Activated CD4-positive, alpha-beta T cell treated with anti-CD3 and anti-CD28 coated beads, Interleukin-2, Interleukin-6, amounts not matched to agents 100 ng/mL and 50 ng/mL, durations not matched to agents 16 hours and 8 hours (primary cell): ENCODE measurements at places on chromosomes 11 and 22.

- no peak for DNase-seq
Observed at GRCh38 chr11:1742371-1742770, 8.0 kb downstream of the IFITM10 start.

DNA sequence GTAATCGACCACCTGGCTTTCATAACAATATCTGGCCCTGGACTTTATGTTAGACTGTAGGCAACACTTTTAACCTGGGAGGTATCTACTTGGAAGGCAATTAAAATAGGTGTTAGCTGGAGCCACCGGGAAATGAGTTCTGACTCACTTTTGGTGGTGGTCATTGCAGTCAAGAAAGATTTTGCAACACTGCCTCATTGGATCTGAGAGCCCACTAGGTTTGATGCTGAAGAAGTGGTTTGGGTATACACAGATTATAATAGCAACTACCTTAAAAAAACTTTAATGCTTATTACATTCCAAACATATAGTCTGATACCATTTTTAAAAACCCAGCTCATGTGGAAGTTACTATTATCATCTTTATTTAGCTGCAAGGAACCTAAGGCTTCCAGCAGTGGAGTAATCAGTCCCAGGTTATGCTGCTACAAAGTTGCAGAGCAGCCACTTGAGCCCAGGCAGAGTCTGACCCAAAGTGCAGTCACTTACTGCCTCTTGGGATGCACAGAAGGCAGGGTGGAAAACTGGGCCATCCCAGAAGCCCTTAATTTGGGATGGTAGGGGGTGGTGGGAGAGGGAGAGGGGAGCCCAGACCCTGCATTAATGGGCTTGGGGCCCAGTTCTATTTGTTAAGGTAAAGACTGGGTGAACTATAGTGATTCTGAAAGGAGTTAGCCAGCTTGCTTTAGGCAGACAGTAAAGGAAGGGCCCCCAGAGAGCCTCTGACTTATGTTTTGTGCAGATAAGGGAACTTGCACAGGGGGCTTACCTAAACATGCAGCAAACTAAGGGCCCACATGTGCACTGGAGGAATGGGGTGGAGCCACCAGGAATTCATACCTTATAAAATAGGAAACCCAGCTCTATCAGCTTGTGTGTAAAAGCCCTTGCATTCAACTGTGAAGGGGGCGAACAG lies 149.4 kb downstream of the SNX19 start:
- DNase-seq: no peak

DNA sequence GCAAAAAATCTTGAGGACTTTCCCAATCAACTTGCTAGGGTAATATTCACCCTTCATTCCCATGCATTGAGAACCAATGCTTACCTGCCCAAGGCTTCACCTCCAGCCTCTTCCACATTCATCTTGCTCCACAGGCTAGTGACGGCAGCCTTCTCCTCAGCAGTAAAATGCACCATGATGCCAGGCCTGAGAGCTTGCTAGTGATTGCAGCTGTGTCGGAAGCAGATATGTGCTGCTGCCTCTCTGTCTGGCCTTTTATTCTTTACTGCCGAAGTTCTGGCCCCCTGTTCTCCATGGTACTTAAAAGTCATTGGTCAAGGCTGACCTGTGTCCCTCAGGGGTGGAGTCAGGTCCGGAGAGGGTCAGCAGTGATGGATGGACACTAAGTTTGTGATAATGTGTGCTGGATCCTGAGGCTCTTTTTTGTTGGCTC lies at the start of gene HBE1:
TSS of gene HBE1 (minus strand) at position 231 of the 433 bp plus-strand sequence. CDS start at position 176, 55 bp downstream.
- no peak for DNase-seq

DNA sequence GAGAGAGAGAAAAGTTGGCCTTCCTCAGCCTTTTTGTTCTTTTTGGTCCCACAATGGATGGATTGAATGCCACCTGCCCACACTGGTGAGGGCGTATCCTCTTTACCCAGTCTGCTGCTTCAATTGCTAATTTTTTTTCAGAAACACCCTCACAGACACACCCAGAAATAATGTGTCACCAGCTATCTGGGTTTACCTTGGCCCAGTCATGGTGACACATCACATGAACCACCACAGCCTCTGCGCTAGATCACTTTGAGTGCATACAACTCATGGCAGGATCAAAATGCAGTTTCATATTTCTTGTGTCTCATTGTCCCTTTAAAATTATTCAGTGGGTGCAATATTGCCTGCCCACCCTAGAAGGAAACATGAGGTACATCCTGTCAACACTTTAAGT lies 63.3 kb downstream of the ADAMTS15 start:
- DNase-seq: no peak

DNA sequence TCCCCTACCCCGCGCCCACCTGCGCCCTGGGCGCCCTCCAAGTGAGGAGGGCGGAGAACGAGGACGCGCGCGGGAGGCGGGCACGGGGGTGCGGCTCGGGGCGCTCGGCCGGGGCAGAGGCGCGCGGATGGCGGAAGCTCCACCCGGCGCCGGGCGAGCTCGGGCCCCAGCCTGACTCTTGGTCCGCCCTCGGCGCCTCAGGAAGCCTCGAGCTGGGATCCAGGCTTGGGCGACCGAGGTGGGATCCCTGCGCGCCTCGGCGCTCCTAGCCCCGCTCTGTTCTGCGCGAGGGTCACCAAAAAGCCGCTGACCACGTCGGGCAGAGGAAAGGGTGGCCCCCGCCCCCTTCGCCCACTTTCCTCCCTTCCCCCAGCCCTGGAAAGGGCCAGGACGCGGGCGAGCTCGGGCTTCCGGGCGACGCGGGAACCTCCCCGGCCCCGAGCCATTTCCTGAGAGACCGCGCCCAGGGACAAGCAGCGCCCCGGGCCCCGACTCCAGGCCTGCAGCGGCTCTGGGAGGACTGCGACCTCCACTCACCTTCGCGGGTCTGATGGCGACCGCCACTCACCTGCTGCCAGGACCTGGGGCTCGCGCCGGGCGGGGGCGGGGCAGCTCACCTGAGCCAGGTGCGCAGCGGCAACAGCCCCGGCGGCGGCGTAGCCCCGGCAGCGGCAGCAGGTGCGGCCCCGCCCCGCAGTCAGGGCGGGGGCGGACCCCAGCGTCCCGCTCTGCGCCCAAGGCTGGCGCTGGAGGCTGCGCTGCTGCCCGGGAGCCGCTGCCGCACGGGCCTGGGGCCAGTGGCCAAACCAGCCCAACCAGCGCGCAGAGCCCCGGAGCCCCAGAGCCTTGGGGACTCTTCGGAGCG lies 2.2 kb upstream of the SIGIRR start:
- DNase-seq: peak; percentile 44

DNA sequence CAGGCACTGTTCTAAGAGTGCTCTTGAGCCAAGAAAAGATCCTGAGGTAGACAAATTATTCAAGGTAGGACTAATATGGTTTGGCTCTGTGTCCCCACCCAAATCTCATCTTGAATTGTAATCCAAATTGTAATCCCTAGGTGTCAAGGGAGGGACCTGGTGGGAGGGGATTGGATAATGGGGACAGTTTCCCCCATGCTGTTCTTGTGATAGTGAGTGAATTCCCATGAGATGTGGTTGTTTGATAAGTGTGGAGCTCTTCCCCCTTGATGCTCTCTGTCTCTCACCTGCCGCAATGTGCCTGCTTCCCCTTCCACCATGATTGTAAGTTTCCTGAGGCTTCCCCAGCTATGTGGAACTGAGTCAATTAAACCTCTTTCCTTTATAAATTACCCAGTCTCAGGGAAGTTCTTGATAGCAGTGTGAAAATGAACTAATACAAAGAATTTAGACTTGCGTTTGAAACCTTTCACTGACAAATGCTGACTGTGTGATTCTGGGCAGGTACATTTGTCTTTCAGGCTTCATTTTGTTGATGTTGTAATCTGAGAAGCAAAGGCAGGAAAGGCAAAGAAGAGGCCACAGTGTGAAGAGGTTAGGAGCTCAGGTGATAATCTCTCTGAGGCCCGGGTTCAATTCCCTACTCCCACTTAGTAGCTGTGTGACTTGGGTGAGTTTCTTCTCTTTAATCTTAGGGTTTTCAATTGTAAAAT lies 115.8 kb upstream of the PAX6 start:
- DNase-seq: no peak

GRCh38 chr11:98965775-98966174 lies 55.0 kb upstream of the CNTN5 start:
- no peak for DNase-seq

GRCh38 chr11:76796511-76797198 lies 13.5 kb downstream of the TSKU start:
- DNase-seq: no peak

- no peak for DNase-seq
Observed at GRCh38 chr11:37657645-37658044, 1059.6 kb upstream of the RAG2 start.

GRCh38 chr22:20488946-20489345 lies 6.6 kb downstream of the KLHL22 start:
- no peak for DNase-seq

DNA sequence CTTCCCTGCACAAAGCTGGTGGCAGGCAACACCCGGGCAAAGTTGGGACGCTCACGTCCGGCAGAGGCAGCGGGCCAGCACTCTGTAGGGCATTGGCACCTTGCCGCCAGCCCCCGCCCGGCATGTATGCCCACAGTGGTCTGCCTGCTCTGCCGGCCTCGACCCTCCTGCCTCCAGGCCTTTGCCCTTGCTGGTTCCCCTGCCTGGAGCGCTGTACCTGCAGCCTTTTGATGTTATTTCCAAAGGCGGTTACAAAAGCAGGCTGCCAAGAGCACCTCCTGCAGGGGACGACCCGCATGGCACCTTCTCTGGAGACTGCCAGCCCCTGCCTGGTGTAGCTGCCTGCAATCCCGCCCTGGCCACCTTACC lies 56.5 kb upstream of the SHISAL1 start:
- no peak for DNase-seq

- peak; percentile 60 for DNase-seq
Observed at GRCh38 chr11:118790357-118791110, 430 bp downstream of the DDX6 start.
